ENCODE measurements at places on chromosomes 2 and 18. TPM values are rescaled to one million over a fixed set of nuclear protein-coding genes. Genes with fewer than 3 reads are reported as not detected.

DNA sequence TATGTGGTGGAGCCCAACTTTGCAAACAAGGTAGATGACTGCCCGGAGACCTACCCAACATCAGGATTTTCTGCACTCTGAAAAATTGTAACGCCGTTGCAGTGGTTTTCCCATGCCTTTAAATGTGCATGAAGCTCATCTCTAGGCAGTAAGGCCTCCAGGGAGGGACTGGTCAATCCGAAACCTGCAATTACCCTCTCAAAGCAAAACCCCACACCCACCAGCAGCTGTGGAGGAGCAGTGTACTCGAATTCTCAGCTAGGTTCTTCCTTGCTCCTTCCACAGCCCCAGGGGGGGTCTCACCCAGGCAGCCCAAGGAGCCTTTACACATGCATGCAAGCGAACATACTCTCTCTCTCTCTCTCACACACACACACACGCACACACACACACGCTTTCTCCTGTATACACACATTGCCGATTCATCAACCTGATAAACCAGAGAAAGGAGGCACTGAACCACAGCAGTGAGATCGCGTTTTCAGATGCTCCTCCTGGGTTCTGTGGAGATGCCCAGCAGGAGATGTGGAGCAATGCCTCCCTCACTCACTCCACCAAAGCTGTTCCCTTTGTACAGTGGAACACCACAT, 109.2 kb downstream of the VIT start:
- H3K4me1 ChIP-seq: no peaks in the 10 kb centered on the region
- no peak overlapping the region for H3K27ac ChIP-seq
- DNase-seq: no peak
- no peak overlapping the region for H3K4me3 ChIP-seq
- no peaks in the 10 kb centered on the region for H3K36me3 ChIP-seq
- no peaks in the 10 kb centered on the region for H3K27me3 ChIP-seq

GRCh38 chr18:21053127-21053526, 58.5 kb downstream of the ROCK1 start:
- no peaks in the 10 kb centered on the region for H3K27me3 ChIP-seq
- H3K27ac ChIP-seq: peak overlapping the region; percentile 13
- peaks cover 5% of the 10 kb centered on the region for H3K4me1 ChIP-seq
- H3K36me3 ChIP-seq: no peaks in the 10 kb centered on the region
- H3K4me3 ChIP-seq: no peak overlapping the region
- no peak for DNase-seq

GRCh38 chr18:23141104-23141999, 6.1 kb downstream of the CABLES1 start:
- no peaks in the 10 kb centered on the region for H3K27me3 ChIP-seq
- H3K4me3 ChIP-seq: no peak overlapping the region
- H3K36me3 ChIP-seq: no peaks in the 10 kb centered on the region
- peak overlapping the region; percentile 56 for H3K27ac ChIP-seq
- peaks cover 6% of the 10 kb centered on the region for H3K4me1 ChIP-seq

DNA sequence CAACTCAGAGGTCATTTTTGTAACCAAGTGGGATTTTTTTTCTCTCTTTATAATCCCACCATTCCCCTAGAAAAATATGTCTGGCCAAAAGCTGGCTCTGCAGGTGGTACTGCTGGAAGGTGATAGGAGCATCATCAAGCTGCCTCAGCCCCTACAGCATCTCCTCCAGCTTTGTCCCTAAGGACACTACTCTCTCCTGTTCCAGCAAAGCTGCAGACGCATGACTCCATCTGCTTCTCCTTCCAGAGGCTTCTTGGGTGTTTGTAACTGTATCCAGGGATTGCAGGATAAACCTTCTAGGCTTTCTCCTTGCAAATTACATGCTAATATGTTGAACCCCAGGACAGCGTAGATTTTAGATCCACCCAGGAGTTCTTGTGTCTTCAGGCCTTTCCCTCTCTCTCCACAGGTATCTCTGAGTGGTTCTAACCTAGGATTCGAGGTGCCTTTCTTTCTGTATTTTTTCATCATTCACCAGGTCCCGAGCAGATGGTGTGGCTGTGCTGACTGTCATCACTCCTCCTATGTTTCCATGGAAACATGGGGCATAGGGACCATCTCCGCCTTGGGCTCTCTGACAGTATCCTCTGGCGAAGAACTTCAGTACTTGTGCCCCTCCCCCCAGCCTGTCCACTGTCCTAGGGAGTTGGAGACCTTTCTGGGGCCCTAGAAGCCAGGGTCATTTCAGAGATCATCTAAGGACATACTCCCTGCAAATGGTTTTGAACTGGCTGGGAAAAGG, 34.3 kb downstream of the AFF3 start:
- no peaks in the 10 kb centered on the region for H3K4me1 ChIP-seq
- H3K27me3 ChIP-seq: no peaks in the 10 kb centered on the region
- DNase-seq: no peak
- no peaks in the 10 kb centered on the region for H3K36me3 ChIP-seq

DNA sequence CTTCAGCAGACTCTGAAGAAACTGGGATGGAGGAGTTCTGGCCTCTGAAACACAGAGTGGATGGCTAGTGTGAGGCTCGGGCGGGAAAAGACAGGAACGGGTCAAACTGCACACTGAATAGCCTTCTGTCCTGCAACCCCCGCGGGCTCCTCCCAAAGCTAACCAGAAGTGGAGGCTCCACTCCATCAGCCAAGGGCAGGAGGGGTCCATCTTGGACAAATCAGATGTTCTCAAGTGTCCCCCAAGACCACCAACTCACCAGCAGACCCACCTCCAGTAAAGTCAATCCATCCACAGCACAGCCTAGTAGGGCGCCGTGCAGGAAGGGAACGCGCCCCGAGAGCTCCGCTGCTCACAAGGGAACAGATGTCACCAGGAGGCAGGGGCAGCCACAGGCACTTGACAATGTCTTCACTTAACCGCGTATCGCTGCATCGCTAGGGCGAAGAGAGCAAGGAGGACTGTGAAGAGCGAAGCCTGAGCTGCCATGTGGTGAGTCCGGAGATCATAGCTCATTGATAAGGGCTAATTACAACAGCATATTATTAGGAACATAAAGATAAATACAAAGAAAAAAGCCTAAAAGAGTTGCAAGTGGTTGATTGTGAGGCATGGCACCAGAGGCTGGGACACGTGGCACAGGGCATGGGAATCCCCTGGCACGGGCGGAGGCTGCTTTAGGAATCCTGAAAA, 494.6 kb upstream of the MYT1L start:
- H3K27ac ChIP-seq: no peak overlapping the region
- DNase-seq: no peak
- no peaks in the 10 kb centered on the region for H3K36me3 ChIP-seq
- no peak overlapping the region for H3K4me3 ChIP-seq
- H3K27me3 ChIP-seq: no peaks in the 10 kb centered on the region

- no peaks in the 10 kb centered on the region for H3K36me3 ChIP-seq
- H3K4me1 ChIP-seq: no peaks in the 10 kb centered on the region
- H3K4me3 ChIP-seq: no peak overlapping the region
- no peak overlapping the region for H3K27ac ChIP-seq
- no peak for DNase-seq
Observed at GRCh38 chr18:75071484-75071785, 137.5 kb downstream of the PTGR3 start.

LRRTM1 gene
- 10.4 TPM for total RNA-seq

- DNase-seq: no peak
- no peak overlapping the region for H3K27ac ChIP-seq
- H3K36me3 ChIP-seq: no peaks in the 10 kb centered on the region
Observed at GRCh38 chr18:8262221-8262620, 347.0 kb upstream of the RAB12 start.

DNA sequence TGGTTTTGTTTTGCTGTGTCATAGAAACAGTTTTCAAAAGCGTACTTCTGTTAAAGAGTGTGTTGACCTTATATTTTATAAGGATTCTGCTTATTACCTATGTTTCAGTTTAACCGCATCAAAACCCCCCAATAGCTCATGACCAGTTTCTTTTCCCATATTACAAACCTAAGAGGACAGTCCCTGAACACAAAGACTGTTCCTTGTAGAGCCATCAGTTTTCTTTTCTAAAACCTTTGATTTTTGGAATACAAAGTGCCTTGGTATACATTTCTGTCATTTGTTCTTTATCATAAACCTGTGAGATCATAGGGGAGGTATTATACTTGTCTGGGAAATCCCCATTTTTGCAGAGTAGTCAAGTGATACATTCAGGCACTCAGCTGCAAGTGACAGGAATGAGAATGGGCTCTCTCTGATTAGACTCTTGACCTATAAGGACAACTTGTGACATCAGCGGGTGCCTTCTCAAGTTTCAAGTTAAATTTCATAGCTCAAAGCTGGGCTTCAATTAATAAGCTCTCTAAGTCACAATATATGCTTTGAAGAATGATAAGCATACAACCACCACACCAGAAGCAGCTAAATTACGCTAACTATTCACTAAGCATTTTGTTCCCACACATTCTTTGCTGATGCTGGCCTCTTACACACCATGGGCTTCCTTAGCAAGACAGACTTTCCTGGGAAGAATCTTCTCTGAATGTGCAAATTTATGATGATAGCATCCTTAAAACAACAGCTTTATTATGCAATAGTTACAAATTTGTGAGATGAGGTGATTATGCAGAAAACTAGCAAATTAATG, 97.5 kb upstream of the CD302 start:
- H3K36me3 ChIP-seq: no peaks in the 10 kb centered on the region
- H3K4me1 ChIP-seq: no peaks in the 10 kb centered on the region
- H3K27me3 ChIP-seq: no peaks in the 10 kb centered on the region
- no peak overlapping the region for H3K27ac ChIP-seq

LDAH gene
- total RNA-seq: 21.8 TPM

ACVR1 gene
- 398 TPM for total RNA-seq

TTR gene
- not detected for total RNA-seq

- no peaks in the 10 kb centered on the region for H3K36me3 ChIP-seq
- H3K4me1 ChIP-seq: no peaks in the 10 kb centered on the region
- H3K27ac ChIP-seq: no peak overlapping the region
- H3K27me3 ChIP-seq: no peaks in the 10 kb centered on the region
- DNase-seq: no peak
Observed at GRCh38 chr2:7436096-7436906, 519.1 kb downstream of the RNF144A start.

DNA sequence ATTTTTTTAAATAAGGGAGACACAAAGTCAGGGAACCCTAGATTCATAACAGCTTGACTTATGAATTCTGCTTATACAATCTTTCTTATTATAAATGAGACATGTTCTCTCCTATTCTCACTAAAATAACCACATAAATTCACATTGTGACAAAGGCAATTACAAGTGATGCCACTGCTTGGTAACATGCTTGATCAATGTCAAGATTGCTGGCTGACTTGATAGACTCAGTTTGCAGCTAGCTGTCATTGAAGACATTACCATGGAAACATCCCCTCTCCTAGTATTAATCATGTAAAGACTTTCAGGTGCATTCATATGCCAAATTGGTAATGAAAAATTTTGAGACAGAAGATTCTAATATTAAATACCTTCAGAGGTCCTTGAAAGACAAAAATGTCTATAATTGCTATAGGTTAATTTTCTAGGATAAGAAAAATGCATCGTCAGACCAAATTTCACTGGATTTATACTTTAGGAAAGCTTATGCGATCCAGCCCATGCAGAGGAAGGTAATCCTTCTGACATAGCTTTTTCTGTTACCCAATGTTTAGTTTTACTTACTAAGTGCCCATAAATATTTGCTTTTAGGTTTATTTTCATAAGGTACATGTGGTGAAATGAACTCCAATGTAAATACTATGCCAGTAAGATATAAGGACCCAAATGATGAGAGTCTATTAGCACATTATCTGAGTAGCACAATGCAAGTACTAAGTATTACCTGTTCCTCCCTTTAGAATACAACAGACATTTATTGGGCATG, 32.6 kb upstream of the ENOSF1 start:
- H3K27ac ChIP-seq: no peak overlapping the region
- no peaks in the 10 kb centered on the region for H3K36me3 ChIP-seq
- H3K27me3 ChIP-seq: no peaks in the 10 kb centered on the region
- no peak for DNase-seq
- H3K4me1 ChIP-seq: no peaks in the 10 kb centered on the region
- H3K4me3 ChIP-seq: no peak overlapping the region

TMEM200C gene
- 1.6 TPM for total RNA-seq

DNA sequence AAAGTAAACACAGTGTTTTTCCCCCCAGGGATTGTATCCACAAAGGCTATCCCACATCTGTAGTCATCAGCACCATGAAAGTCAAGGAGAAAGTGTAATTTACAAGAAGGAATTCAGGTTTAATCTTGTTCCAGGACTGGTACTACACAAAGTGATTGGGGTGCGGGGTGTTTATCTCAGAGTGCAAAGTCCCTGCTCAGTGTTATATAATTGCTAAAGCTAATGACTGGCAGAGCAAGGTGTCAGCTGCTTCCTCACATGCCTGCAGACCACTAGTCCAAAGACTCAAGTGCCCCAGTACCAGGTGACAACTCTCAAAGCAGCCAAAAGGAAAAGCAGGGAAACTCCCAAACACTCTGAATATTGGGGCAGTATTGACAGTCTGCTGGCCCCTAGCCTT, 40.4 kb upstream of the PDCL3 start:
- DNase-seq: no peak
- H3K27me3 ChIP-seq: no peaks in the 10 kb centered on the region
- no peaks in the 10 kb centered on the region for H3K4me1 ChIP-seq
- H3K4me3 ChIP-seq: no peak overlapping the region

CCL20 gene
- total RNA-seq: not detected

- no peaks in the 10 kb centered on the region for H3K4me1 ChIP-seq
- no peaks in the 10 kb centered on the region for H3K36me3 ChIP-seq
- H3K27ac ChIP-seq: no peak overlapping the region
Observed at GRCh38 chr2:181140414-181140813, 160.0 kb downstream of the UBE2E3 start.

GRCh38 chr2:200796561-200796960, 15.1 kb upstream of the BZW1 start:
- no peak for DNase-seq
- H3K27ac ChIP-seq: no peak overlapping the region
- no peaks in the 10 kb centered on the region for H3K27me3 ChIP-seq

GRCh38 chr2:101150306-101151145, 656 bp downstream of the TBC1D8 start:
- peak; percentile 24 for DNase-seq
- no peaks in the 10 kb centered on the region for H3K27me3 ChIP-seq
- peaks cover 15% of the 10 kb centered on the region for H3K4me1 ChIP-seq
- no peaks in the 10 kb centered on the region for H3K36me3 ChIP-seq

GRCh38 chr2:152407204-152407721, 72.3 kb downstream of the FMNL2 start:
- H3K4me3 ChIP-seq: no peak overlapping the region
- DNase-seq: peak; percentile 31
- H3K27ac ChIP-seq: peak overlapping the region; percentile 13
- H3K4me1 ChIP-seq: no peaks in the 10 kb centered on the region
- H3K27me3 ChIP-seq: no peaks in the 10 kb centered on the region

DNA sequence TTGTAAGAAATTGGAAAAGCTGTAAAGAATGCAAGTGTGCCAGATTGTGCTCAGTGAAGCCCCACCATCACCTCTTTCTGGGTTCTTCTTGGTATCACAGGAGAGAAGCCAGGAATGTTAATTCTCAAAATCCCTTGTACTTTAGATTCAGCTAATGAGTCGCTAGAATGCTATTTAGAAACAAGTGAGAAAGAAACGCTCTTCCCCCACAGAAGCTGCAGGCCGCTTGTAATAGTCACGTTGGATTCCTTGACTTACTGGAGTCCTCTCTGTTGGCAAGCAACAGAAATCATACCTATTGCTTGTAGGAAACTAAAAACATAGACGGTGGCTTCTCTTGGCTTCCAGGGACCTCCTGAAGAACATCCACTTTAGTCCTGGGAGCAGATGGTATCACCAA, 375.6 kb upstream of the LRATD1 start:
- no peaks in the 10 kb centered on the region for H3K36me3 ChIP-seq
- H3K4me1 ChIP-seq: no peaks in the 10 kb centered on the region
- DNase-seq: no peak
- H3K27me3 ChIP-seq: no peaks in the 10 kb centered on the region
- no peak overlapping the region for H3K4me3 ChIP-seq

MYOM1 gene
- total RNA-seq: 15.8 TPM

All from uterus (tissue), 4 donors.